GM23248 (cell line): ENCODE measurements at places on chromosomes 1 and 21. TPM values are rescaled to one million over a fixed set of nuclear protein-coding genes. Genes with fewer than 3 reads are reported as not detected.

Gene LCE2B
- not detected in 2 replicates for total RNA-seq

Gene ARHGEF16
- not detected in 2 replicates for total RNA-seq

Gene SLAMF1
- not detected in 2 replicates for total RNA-seq

Gene SPRR2E
- not detected in 2 replicates for total RNA-seq

Gene MYOCOS
- total RNA-seq = not detected in 2 replicates

Gene ADCY10
- total RNA-seq = 0.11 TPM in 1 of 2 replicates, not detected in the other

Gene CASZ1
- under 0.01 and 0.54 TPM in 2 replicates for total RNA-seq

Gene KRTAP21-2
- not detected in 2 replicates for total RNA-seq

Gene UBL4B
- total RNA-seq = not detected in 2 replicates

Gene RYR2
- total RNA-seq = not detected in 2 replicates

Gene TMEM183A
- total RNA-seq = 92.7 and 111 TPM in 2 replicates

Gene WDR64
- not detected in 2 replicates for total RNA-seq

Gene DNASE2B
- not detected in 2 replicates for total RNA-seq

GRCh38 chr1:68705466-68705865 lies 208.6 kb upstream of the DEPDC1 start:
- no peak for DNase-seq

DNA sequence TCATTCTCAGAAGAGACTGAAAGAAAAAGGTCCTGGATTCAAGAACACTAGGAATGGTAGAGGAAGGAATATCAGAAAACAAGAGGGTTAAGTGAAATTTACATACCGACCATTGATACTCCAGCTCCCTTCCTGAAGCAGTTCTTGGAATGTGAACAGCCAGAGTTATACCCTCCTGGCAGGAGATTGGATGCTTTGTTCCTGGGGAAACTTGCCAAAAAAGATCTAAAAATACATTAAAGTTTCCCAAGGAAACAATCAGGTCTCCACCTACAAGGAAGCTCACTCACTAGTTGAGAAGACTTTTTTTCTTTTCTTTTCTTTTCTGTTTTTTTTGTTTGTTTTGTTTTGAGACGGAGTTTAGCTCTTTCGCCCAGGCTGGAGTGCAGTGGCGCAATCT lies 91.1 kb downstream of the HLX start:
- DNase-seq = peak; percentile 20

- DNase-seq = peak; percentile 38
Measured at GRCh38 chr1:31765041-31765467, 914 bp upstream of the ADGRB2 start.

DNA sequence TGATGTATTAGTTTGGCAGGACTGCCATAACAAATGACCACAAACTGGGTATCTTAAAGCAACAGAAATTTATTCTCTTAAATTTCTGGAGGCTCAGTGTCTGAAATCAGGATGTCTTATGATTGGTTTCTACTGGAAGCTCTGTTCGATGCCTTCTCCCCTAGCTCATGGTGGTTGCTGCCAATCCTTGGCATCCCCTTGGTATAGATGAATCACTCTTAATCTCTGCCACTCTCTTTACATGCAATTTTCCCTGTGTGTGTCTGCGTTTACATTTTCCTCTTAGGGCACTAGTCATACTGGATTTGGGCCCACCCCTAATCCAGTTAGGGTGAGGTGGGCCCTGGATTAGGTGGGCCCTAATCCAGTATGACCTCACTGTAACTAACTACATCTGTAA lies 54.7 kb upstream of the MPC2 start:
- DNase-seq = peak; percentile 19

DNA sequence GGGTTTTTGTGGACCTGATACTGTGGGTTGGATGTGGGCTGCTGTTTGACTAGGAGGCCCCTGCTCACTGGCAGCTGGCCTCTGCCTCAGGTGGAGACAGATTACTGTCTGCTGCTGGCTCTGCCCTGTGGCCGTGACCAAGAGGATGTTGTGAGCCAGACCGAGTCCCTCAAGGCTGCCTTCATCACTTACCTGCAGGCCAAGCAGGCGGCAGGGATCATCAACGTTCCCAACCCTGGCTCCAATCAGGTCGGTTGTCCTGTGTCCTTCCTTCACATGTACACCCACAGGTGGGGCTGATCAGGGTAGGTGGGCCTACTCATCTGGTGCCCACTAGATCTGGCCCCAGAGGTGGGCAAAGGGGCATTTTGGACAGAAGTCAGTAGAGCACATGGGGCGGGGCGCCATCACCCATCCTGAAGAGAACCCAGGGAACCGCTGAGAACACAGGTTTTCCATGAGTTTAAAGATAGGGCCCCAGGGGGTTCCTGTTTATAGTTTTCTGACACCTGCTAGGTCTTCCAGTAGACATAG lies 37.2 kb downstream of the ZBTB17 start:
- DNase-seq = no peak

DNA sequence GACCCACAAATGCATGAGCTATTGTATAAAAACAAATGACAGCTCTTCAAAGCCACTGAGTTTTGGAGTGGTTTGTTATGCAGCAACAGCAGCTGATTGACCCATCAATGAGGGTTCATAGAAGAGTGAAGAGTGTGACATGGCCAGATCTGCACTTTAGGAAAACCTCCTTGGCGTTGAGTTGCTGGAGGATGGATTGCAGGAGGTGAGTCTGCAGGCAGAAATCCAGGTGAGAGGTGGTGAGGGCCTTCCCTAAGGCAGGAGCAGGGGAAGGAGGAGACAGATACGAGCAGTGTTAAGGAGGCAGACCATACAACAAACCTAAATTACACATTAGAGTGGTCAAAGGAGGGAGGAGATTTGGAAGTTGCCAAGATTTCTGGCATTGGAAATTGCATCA lies 169.3 kb upstream of the CSF3R start:
- no peak for DNase-seq

DNA sequence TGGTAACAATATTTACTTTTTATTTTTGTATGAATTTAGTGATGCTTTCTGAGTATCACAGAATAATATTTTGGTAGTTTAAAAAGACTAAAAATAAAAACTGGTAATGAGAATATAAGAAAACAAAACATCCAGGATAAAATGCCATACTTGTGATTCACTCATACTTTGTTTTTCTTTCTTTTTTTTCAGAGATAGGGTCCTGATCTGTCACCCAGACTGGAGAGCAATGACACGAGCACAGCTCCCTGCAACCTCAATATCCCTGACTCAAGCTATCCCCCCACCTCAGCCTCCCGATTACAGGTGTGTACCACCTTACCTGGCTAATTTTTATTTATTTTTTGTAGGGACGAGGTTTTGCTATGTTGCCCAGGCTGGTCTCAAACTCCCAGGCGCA lies 64.2 kb upstream of the ADAM30 start:
- peak; percentile 38 for DNase-seq

DNA sequence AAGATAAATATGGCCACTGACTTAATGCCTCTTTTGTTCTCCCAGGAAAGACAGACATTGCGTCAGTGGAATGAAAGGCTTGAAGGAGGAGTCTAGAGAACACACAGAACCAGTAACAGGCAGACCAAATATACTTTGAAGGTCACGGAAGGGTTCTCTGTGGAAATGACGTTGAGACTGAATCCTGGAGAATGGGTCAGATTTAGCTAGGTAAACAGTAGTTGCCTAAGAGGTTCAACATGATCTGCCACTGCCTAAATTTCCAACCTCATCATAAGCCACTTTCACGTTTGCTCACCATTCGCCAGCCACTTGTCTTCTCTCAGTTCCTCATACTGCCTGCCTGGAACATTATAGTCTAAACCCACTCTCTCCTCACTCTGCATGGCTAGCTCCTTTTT lies 20.5 kb downstream of the PLA2G4A start:
- DNase-seq = no peak

DNA sequence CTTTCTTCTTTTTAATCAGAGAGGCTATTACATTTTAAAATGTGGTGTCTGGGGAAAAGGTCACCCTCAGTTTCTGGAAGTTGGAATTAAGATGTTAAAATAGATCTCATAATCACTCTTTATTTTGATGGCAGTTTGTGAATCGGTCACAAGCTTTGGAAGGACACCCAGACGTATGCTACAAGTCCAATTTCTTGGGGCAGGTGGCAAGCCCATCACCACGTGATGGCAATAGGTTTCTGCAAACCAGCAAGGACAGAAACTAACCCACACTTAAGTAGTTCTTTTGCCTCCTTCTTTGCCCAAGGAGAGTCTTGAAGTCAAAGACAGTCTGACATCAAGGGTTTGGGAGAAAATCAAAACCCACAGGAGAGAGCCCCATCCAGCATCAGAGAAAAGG lies 72.9 kb downstream of the C1orf87 start:
- no peak for DNase-seq

DNA sequence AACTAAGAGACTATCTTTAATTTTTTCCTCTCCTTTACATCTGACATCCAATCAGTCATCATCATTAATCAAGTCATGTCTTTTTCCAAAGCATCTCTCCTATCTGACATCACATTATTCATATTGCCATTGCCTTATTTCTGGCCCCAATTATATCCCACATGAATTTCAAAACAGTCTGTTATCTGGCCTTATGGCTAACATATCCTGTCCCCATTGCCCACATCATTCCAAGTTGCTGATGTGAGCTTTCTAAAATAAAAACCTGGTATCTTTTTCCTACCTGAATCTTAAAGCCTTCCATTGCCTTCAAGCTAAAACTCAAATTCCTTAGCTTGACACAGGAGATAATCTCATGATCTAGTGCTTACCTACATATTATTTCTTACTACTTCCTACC lies 283.9 kb downstream of the LRRC40 start:
- no peak for DNase-seq

DNA sequence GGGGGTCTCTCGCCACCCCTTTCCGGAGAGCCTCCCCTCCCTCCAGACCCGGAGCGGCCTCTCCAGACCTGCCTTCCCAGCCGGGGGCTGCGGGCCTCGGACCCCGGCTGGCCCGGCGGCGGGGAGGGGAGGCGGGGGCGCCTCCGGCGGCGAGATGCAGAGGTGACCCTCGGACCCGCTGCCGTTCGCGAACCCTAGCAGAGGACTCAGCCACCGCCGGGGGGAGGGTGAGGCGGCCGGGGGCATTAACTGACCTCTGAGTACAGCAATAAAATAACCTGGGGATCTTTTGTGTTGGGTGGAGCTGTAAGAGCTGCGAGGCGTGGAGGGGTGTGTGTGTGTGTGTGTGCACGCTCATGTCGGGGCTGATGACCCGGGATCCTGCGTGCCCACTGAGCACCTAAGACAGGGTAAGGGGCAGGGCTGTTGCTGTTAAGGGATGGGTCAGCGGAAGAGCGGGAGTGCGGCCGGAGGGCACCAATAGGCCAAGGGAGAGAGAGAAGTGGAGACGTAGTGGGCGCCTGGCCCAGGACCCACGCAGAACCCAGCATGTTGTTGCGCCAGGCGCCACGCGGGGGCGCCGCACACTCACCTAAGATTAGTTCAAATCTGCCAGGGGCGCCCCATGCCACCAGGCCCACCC lies 6.3 kb downstream of the HAPLN2 start:
- peak; percentile 56 for DNase-seq

DNA sequence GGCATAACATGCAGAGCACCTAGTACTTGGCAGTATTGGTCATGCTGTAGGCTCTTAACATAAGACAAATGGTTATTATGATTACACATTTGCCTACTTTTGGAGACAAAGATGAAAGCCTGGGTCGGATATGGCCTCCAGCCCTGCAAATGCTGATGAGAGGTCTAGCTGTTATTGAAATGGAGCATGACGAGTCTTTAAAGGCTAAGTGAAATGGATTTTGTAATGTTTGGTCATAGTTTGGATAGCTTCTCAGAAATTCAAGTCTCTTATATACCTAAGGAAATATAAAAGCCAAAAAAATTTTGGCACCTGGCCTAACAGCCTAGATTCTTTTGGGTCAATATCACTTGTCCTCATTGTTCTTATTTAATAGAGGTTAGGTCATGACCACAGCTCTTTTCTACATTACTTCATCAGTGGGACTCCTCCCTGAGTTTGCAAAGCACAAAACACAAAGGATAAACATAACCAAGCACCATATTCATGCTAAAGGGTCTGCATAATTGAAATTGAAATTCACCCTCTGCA lies 69.2 kb upstream of the WLS start:
- DNase-seq = peak; percentile 72

DNA sequence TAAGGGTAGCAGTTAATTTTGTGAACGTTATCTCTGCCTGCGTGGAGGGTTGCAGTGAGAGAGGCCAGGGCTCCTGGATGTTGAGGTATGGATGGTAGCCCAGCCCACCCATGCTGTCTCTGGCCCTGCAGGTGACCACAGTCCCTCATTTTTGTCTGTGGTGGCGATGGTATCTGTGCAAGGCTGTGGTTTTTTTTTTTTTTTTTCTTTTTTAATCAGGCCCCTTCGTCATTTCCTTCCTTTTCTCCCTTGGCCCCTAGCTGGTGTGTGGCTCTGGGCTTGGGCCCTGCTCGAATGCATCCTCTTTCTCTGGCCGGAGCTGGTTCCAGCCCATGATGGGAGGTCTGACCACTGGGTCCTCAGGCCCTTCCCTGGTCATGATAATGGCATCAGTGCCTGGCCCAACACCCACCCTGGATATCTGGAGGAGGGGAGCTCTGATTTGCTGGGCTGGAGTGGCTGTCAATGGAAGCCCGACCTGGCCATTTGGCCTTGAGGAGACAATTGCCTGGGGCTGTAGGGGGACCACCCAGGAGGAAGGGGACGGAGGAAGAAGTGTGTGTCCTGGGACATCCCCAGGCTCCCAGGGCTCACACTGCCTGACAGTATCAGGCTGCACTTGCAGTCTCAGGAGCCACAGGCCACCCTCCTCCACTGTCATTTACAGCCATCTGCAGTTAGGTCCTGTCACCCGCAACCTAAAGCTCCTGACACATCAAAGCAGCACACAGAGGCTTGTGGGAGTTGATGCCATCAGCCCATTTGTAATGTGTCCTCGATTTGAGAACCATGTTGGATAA lies 8.1 kb upstream of the RNF187 start:
- DNase-seq = no peak

DNA sequence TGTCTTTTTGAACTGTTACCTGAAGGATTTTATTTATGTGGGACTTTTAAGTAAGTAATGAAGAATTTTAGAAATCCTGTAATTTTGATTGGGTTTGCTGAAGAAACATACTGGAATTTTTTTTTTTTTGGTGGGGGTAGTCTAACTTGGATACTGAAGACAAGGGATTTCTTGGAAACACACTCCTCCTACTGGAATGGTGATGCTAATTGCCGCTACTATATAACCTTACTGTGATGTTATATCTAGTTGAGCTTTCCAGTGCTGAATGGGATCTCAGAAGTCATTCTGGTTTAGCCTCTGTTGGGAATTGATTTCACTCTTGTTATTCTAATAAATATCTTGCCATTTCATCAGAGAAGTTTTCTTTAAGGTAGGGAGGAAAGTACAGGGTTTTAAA lies 8.4 kb downstream of the PPP2R5A start:
- DNase-seq = peak; percentile 48

- peak; percentile 55 for DNase-seq
Measured at GRCh38 chr1:113686891-113687618, 72.2 kb downstream of the PHTF1 start.

- DNase-seq = no peak
Measured at GRCh38 chr1:55706397-55706796, 491.2 kb upstream of the USP24 start.

DNA sequence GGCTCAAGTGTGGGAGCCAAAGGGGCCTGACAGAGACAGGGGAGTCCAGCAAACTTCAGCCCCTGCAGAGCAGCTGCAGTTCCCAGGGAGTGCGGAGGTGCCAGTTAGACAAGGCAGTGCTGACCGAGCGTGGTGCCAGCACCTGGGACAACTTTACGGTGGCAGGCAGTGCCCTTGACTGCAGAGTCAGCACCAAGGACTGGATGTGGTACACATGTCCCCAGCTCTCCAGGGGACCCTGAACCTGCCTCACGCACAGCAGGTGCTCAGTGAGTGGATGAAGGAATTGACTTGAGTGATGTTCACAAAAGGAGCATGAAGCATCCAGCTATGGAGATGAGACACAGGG lies 296.5 kb downstream of the SIPA1L2 start:
- DNase-seq = no peak
